ENCODE measurements at places on chromosomes 6 and 20.
A peak's percentile ranks its signal among the peaks of the same experiment; 100 is the strongest.

DNA sequence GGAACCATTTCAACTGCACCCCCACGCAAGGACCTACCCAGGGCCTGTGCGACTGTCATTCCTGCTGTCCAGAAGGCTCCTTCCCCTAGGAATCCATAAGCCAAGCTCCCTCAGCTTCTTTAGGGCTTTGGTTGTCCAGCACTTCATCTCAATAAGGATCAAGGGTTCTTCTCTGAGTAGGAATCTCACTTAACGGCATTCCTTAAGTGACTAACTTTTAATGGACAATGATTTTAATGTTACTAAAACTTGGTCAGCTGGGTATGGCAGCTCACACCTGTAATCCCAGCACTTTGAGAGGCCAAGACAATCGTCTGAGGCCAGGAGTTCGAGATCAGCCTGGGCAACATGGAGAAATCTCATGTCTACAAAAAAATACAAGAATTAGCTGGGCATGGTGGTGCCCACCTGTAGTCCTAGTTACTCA lies 13.4 kb downstream of the UBE2V1 start:
- no peak for DNase-seq

DNA sequence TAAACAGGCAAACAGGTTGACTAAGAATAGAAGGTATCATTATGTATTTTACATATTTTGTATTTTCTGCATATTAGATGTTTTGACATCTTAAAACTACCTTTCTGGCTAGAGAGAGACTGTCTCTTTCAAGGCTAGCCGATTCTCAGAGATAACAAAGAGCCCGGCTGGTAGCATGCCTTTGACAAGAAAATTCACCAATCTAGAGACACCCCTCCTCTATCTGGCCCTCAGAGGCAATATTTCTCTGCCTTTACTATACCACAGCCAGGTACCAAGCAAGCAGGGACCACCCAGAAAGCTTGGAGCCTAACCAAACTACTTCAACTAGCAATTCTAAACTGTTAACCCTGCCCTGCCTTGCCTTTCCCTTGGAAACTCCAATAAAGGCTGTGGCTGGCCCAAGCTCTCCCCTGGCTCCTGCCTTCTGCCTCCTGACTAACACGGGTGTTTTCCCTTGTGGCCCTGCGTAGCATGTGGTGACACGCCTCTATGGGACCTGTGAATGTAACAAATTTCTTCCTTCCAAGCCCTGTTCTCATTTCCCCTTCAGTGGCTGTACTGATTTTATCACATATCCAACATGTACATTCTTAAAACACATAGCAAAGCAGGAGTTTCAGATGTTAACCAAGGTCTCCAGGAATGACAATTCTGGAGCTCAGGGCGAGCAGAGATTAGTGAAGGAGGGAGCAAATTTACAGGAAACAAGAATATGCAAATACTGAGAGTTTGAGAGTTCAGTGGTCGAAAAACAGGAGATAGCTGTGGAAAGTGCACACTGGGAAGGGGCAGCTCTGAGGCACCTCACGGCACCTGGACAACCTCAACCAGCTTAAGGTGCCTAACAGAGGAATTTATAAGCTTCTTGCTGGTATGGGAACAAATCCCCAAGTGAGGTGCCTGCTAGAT lies 120.8 kb downstream of the BACH2 start:
- DNase-seq: no peak

- DNase-seq: no peak
Observed at GRCh38 chr6:157412791-157413190, 31.8 kb downstream of the ZDHHC14 start.

DNA sequence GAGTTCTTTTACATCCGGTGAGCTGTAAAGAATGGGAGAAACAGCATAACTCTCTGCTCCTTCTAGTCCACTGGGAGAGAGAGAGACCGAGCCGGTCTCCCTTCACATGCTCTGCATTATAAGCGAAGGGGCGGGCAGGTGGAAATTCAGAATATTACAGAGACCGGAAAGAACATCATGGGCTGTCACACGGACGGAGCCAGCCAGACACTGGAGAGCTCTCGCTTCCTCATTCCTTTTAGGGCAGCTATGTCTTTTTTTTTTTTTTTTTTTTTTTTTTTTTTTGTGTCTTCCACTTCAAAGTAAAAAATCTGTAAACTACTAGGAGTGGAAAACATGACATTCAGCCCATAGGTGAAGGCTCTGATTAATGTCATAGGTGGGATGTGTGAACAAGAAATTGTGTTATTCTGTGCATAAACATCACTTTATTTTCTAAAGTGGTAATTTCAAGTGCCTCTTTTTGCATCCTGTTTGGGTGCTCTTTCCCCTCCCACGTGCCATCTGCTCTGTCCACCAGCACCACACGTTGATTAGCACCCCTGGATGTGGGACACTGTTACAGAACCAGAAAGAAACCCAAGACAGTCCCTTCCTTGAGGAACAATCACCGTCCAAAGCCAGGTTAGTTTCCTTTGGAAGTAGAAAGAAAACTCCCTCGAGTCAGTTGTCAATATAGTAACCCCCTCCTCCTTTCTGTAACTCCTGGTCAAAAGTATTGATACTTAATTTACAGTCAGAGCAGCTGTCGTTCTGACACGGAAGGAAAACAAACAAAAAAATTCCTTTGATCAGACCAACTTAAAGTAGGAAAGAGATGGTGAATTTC lies at the start of gene TAGAP:
TSS of gene TAGAP (minus strand) at position 93 of the 829 bp plus-strand sequence. CDS start 845 bp downstream, outside the sequence.
- DNase-seq: peak; percentile 97

- DNase-seq: no peak
Observed at GRCh38 chr20:21707999-21708737, 2.7 kb downstream of the PAX1 start.

GRCh38 chr6:106913111-106913510 lies 61.4 kb downstream of the CD24 start:
- DNase-seq: no peak

- no peak for DNase-seq
Observed at GRCh38 chr6:156396068-156396771, 381.0 kb upstream of the ARID1B start.

DNA sequence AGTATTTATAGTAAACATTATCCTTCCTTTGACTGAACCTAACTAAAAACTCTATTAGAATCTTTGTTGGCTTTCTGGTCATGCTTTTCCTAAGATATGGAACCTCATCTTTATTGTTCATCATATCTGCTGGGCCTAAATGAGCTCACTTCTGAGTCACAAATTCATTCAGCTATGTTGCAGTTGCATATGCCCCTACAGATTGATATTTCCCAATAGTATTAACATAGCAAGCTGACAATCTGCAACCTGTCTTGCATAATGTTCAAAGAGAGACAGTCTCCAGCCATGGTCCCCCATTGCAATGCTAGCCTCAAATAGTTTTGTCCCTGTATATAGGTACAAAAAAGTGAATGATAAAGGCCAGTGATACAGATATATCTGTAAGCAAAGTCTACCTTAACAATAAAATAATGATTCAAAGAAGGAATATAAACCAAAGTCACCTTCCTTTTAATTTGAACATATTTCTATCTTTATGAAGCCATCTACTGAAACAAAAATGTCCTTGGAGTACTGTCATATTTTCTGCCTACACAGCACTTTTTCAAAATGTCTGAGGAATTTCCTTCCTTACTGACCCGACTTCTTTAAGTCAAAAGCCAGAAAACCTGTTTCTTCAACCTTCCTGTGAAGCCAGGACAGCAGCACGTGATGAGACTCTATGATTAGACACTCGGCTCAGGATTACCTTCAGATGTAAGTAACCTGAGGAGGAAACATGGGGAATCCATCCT lies 140.7 kb downstream of the UBE3D start:
- DNase-seq: no peak

GRCh38 chr6:43269273-43270007 lies 26.2 kb downstream of the TTBK1 start:
- DNase-seq: peak; percentile 14

- DNase-seq: no peak
Observed at GRCh38 chr20:36454698-36455427, 86.5 kb upstream of the MYL9 start.

DNA sequence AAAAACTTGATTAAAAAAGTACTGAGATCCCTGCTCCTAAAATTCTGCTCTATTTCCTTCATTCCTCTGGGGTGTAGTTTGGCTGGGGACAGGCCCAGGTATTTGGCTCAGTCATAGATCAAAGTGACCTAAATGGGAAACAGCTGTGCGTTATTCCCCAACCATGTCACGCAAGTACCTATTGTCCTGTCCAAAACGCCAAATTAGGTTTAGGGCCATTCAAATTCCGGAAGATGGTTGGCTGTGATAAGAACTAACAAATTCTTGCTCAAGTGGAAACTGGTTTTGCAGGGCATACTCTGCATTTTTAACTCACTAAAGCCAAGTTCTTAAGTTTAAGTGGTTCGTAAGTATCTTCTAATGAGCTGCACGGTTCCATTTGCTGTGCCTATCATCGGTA lies 147.6 kb upstream of the TMEM170B start:
- DNase-seq: no peak

GRCh38 chr6:40042232-40042631 lies 108.0 kb upstream of the MOCS1 start:
- DNase-seq: no peak

- no peak for DNase-seq
Observed at GRCh38 chr6:110456694-110457093, 19.7 kb downstream of the SLC22A16 start.

DNA sequence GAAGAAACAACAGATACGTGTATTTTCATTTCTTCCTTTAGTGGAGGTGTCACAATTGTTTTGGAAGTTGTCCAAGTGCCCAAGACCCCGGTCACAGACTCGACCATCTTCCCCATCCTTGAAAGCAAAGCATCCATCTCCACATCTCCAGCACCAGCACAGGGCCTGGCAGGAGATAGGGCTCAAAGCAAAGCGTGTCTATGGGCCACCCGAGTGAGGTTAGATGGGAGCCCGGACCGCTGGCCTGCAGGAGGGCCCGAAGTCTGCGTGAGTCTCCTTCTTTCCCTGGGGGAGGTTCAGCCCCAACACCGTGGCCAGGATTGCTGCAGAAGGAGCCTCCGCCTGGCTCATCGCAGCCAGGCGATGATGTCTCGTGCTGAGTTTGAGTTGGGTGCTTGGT lies 83.5 kb upstream of the SULF2 start:
- DNase-seq: no peak

GRCh38 chr20:42530855-42531448 lies 658.8 kb downstream of the PTPRT start:
- no peak for DNase-seq

- DNase-seq: no peak
Observed at GRCh38 chr6:44233567-44234100, 10.2 kb downstream of the SLC29A1 start.

- no peak for DNase-seq
Observed at GRCh38 chr6:34574647-34575293, 18.6 kb upstream of the SPDEF start.

- no peak for DNase-seq
Observed at GRCh38 chr6:88045521-88046136, 2.0 kb upstream of the SPACA1 start.

- DNase-seq: no peak
Observed at GRCh38 chr6:116419069-116419786, 41.9 kb upstream of the CALHM6 start.

- DNase-seq: no peak
Observed at GRCh38 chr6:63272397-63272796, 47.4 kb downstream of the LGSN start.

GRCh38 chr6:53984163-53984562 lies 127.1 kb upstream of the MLIP start:
- DNase-seq: no peak

DNA sequence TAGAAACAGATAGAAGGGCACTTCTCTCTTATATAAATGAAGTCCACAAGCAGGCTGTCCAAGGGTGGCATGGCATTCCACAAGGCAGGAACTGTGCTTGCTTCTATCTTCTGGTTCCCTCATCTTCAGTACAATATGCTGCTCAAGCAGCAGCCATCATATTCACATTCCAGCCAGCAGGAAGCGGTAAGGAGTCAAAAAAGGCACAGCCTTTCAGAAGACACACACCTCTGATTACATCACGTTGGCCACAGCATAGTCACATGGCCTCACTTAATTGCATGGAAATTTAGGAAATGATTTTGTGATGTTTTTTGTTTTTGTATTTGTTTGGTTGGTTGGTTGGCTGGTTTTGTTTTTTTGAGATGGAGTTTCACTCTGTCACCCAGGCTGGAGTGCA lies 19.0 kb downstream of the REM1 start:
- DNase-seq: no peak

DNA sequence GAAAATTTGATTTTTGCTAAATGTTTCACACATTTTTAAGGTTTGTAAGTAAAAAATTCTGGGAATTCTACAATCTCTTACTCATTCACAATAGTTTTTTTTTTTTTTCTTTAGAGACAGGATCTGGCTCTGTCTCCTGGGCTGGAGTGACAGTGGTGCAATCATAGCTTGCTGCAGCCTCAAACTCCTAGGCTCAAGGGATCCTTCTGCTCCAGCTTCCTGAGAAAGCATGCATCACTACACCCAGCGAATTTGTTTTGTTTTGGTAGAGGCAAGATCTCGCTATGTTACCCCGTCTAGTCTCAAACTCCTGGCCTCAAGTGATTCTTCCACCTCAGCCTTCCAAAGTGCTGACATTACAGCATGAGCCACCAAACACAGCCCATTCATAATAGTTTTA lies 232.8 kb downstream of the GJA1 start:
- no peak for DNase-seq

DNA sequence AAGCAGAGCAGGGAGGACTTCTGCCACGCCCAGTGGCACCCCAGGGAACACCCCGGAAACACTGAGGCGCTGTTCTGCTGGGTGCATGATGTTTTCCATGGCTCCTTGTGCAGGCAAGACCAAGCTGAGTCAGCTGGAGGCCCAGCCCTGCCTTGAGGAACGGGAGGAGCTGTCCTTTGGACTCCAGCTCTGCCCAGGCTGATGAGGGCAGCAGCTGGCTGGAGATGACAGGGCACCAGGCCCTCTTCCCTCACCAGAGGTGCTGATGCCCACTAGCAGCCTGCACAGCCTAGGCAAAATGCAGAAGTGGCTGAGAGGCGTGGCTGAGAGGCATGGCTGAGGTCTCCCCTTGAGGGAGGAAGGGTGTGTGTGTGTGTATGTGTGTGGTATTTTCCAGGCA lies 2.4 kb downstream of the C6orf132 start:
- DNase-seq: no peak

- no peak for DNase-seq
Observed at GRCh38 chr6:11711003-11711983, 67.3 kb downstream of the ADTRP start.

GRCh38 chr6:153108315-153108714 lies 22.8 kb downstream of the RGS17 start:
- DNase-seq: no peak

- DNase-seq: no peak
Observed at GRCh38 chr6:168243812-168244376, 75.7 kb downstream of the DACT2 start.

GRCh38 chr6:18323935-18324705 lies 59.8 kb upstream of the DEK start:
- DNase-seq: no peak
